ENCODE measurements at places on chromosomes 11 and 22. TPM values are rescaled to one million over a fixed set of nuclear protein-coding genes. Genes with fewer than 3 reads are reported as not detected.

SF1 gene
- total RNA-seq = 151 TPM

OOSP3 gene
- total RNA-seq = not detected

UPK3A gene
- total RNA-seq = not detected

MEI1 gene
- not detected for total RNA-seq

TREH gene
- total RNA-seq = not detected

POLD3 gene
- total RNA-seq = 17.0 TPM

B3GAT1 gene
- not detected for total RNA-seq

TRIM49 gene
- total RNA-seq = not detected

C11orf87 gene
- total RNA-seq = not detected

FOXRED2 gene
- total RNA-seq = 10.6 TPM

MS4A3 gene
- total RNA-seq = not detected

KRTAP5-5 gene
- not detected for total RNA-seq

KCNK4 gene
- not detected for total RNA-seq

MRPL23 gene
- 159 TPM for total RNA-seq

CFAP300 gene
- 5.4 TPM for total RNA-seq

ARVCF gene
- 2.8 TPM for total RNA-seq

OR52H1 gene
- not detected for total RNA-seq

CTSF gene
- total RNA-seq = 40.9 TPM

PIH1D2 gene
- total RNA-seq = 1.1 TPM

DENND6B gene
- 2.7 TPM for total RNA-seq

CPSF7 gene
- total RNA-seq = 71.7 TPM

LRRN4CL gene
- 0.24 TPM for total RNA-seq

KLHDC7B gene
- not detected for total RNA-seq

XRRA1 gene
- 4.4 TPM for total RNA-seq

MUC2 gene
- total RNA-seq = 0.21 TPM

PRODH gene
- 1.4 TPM for total RNA-seq

PHOX2A gene
- not detected for total RNA-seq

ALDH3B1 gene
- total RNA-seq = 133 TPM

LRP4 gene
- 7.4 TPM for total RNA-seq

RASD2 gene
- total RNA-seq = 0.67 TPM

KCNC1 gene
- total RNA-seq = 0.14 TPM

ZNF280A gene
- total RNA-seq = 3.4 TPM

TTC28 gene
- total RNA-seq = 3.1 TPM

ACAD8 gene
- 9.4 TPM for total RNA-seq

FAM89B gene
- total RNA-seq = 49.4 TPM

CDK2AP2 gene
- 83.1 TPM for total RNA-seq

KDM4D gene
- 0.51 TPM for total RNA-seq

OR52E4 gene
- not detected for total RNA-seq

MIOX gene
- 0.11 TPM for total RNA-seq

OSBP gene
- total RNA-seq = 29.5 TPM

GAL gene
- total RNA-seq = 18.4 TPM

C11orf86 gene
- total RNA-seq = 44.1 TPM

CLDN5 gene
- total RNA-seq = not detected

TMEM121B gene
- 0.09 TPM for total RNA-seq

TOMM22 gene
- total RNA-seq = 73.4 TPM

KCTD14 gene
- total RNA-seq = 1.6 TPM

MUC6 gene
- total RNA-seq = 0.01 TPM

PATE2 gene
- not detected for total RNA-seq

OLFML1 gene
- not detected for total RNA-seq

DEFB131B gene
- not detected for total RNA-seq

MMP8 gene
- not detected for total RNA-seq

PRDX5 gene
- total RNA-seq = 468 TPM

ZNF202 gene
- 9.3 TPM for total RNA-seq

MOV10L1 gene
- total RNA-seq = not detected

PVALB gene
- total RNA-seq = not detected

All from A549 treated with Mapracorat at 1 μM for 4 hours (cell line).